ENCODE measurements at places on chromosomes 12 and 14.

- no peak for DNase-seq
These were observed 47.8 kb upstream of the KIF21A start for GRCh38 chr12:39490500-39491282.

DNA sequence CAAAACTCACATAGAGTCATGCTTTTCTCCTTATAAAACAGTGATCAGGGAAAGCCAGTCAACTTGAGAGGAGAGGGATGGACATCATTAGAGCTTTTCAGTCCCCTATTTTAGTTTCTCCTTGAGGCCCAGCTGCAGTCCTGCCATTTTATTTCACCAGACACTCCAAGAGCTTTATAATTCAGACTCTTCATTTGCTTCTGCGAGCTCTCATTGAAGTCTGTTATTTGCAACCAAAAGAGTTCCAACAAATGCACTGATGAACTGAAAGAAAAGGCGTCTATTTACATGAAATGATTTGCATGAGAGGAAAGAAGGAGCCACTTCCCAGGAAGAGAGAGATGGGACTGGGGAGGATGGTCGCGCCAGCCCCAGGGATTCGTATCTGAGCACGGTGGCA is 86.8 kb downstream of the NDUFA12 start:
- no peak for DNase-seq

DNA sequence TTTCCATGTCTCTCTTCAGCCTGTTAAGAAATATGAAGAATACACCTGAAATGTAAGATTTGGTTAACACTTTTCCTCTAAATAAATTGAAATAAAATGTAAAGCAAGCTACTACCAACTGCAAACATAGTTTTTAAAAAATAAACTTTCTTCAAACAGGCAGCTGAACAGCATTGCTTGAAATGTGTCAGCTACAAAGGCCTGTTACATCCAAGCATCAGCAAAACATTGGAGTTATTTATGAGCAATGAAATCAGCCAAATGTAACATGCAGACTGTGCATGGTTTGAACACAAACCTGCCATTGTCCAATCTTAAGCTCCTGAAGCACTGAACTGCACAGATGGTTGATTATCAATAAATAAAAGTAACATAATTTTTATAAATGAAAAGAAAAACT is 291.3 kb downstream of the ACSS3 start:
- DNase-seq: no peak

DNA sequence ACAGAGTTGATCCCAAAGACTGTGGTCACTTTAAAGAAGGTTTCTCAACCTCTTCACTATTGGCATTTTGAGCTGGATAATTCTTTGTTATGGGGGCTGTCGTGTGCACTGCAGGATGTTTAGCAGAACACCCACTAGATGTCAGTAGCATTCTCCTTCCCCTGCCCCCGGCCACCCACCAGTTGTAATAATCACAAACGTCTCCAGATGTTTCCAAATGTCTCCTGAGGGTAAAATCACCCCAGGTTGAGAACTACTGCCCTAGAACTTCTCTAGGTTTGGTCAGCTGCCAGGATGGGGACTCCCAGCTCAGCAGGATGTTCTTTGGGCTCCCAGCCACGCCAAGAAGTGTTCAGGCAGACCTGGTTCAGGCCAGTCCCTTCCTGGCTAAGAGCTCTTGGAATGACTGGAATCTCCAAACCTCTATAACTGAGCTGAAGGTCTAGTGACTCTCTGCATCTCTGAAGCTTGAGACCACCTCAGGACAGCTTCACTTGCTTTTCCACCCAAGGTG is 12.5 kb upstream of the AJUBA start:
- no peak for DNase-seq

DNA sequence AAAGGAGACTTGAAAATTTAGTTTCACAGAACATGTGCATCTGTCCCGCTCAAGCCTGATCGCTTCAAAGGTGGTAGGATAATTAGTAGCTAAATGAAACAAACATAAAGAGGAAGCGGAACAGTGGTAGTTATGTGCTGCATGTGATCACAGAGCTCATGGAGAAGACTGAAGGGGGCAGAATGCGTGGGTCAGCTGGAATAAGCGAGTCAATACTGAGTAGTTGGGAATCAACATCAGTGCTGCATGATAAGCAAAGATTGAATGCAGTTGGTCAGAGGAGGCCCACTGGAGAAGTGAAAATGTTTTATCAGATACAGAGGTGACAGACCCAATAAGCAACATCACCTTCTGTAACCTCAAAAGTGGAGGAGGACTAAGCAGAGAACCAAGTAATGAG is 95.1 kb upstream of the RFX4 start:
- DNase-seq: no peak

DNA sequence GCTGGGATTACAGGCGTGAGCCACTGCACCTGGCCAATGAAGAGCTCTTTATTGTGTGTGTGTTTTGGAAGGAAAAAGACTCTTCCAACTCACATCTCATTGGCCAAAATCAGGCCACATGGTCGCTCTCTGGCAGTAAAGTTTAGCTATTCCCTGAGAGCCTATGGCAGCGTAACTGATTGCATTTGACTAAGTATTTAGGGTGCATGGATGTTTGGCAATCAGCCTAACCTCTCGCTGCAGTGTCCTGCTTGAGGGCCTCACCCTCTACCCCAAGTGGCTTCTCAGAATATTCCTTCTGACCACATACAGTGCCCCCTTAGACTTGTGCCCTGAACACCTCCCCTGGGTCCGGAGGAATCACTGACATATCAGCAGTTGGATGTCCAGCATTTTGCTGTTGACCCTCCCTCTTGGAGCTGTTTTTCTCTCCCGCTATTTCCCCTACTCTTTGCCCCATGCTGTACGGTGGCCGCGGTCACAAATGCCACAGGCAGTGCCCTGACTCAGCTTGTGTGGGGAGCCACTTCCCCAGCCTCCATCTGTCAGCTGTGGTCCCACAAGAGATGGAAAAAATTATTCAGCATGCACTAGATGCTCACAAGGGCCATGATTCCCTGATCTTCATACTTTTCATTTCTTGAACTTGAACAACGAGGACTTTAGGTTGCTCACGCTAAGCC is 9.5 kb downstream of the PHETA1 start:
- DNase-seq: no peak

GRCh38 chr14:23633160-23633701 is 2.9 kb upstream of the DHRS2 start:
- DNase-seq: no peak

- DNase-seq: no peak
These were observed 779.7 kb upstream of the FLRT2 start for GRCh38 chr14:84750284-84750683.

- DNase-seq: no peak
These were observed 136.3 kb upstream of the PZP start for GRCh38 chr12:9344541-9344940.

DNA sequence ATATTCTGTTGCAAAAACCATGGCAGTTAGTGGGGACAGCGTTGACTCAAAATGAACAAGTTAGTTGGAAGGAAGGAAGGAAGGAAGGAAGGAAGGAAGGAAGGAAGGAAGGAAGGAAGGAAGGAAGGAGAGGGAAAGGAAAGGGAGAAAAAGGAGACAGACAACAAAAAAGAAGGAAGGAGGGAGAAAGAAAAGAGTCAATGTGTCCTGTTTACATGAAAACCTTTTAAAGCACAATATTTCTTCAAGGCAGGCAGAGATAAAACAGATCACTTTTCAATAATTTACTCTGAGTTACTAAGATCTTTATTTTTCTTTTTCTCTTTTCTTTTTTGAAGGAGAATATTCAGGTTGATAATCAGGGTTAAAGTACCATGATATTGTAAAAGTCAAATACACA is 99.4 kb downstream of the CCER1 start:
- no peak for DNase-seq

GRCh38 chr14:104224131-104224505 is 85.7 kb downstream of the KIF26A start:
- DNase-seq: peak; percentile 11

- no peak for DNase-seq
These were observed 12.5 kb upstream of the ANAPC5 start for GRCh38 chr12:121364683-121365121.

GRCh38 chr14:50038398-50039119 is 77.8 kb downstream of the VCPKMT start:
- no peak for DNase-seq

DNA sequence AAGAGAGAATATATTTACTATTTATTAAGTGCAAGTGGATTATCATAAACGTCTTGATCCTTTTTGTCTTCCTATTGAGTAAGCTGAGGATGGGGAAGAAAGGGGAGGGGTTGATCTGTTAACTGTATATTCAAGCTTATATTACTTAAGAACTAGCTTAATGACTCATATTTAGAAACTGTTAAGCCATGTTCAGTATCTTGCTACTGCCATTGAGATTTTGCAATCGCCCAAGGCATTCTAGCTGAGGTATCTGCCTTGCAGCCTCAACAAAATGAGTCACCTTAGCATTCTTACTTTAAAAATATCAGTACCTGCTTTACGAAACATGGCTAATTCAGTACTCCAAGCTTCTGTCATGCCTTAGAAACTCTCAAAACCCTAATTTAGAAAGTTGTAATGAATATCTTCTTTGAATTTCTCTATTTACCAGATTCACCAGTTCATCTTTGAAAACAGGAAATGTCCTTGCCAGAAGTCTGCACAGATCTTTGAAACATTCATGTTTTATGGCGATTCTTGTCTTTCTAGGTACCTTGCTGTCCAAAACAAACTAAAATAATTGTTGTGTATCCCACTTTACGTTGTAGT is 76.1 kb downstream of the ALG10B start:
- DNase-seq: no peak

GRCh38 chr14:101845896-101846295 is 84.4 kb downstream of the PPP2R5C start:
- DNase-seq: no peak

- no peak for DNase-seq
These were observed 42.8 kb downstream of the ZC3H14 start for GRCh38 chr14:88605594-88605993.

DNA sequence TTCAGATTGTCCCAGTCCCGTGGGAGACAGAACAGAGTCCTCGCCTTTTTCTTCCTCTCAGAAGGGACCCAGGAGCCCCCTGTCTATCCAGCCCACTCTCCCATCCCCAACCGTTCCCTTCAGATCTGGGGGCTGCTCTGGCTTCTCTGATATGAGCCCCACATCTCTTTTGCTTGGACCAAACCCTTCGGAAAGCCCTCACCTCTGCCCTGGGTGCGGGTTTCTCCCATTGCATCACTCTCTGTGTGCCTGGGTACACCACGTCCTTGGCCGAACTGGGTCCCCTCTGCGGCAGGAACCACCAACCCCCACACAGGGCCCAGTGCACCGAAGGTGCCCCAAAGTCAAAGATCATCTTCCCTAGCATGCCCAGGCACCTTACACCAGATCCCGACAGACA is 87.8 kb downstream of the DICER1 start:
- DNase-seq: no peak

DNA sequence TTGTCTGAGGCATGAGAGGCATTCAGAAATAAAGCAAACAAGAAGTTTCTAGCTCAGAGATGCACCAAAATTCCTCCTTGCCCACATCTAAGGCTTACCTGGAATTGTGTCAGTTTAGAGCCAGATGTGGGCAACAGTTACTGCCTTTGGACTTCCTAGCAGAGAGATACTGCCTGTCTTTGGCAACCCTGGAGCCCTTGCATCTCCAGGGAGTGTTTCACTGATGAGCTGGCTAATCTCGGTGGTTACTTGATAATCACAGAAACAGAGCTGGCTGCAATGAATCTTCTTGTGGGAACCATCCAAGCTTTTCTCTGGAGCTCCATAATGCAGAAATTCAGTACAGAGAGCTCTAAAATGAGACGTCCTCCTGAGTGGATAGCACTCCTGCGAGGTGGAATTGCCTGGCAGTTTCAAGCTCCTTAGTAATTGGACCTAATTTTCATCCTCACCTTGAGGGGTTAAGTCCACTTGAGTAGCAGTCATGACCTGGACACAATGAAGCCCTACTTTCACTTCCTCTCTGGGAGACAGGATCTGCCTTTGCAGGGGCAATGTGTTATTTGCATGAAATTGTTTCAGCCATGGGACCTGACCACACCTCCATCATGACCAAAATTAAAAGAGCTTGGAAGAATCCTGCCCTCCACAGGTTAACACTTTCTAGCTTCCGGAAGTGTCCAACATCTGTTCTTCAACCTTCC is 108.8 kb upstream of the ARHGAP5 start:
- no peak for DNase-seq
